Subcutaneous preadipocyte (primary cell): ENCODE measurements at places on chromosomes 4 and X. TPM values are rescaled to one million over a fixed set of nuclear protein-coding genes. Genes with fewer than 3 reads are reported as not detected.

Gene LIMCH1
- 0.39 and 0.73 TPM in 2 replicates for total RNA-seq

Gene MID1
- 6.2 and 9.0 TPM in 2 replicates for total RNA-seq

Gene SLC6A14
- total RNA-seq, result not detected in 2 replicates

Gene PSAPL1
- not detected in 2 replicates for total RNA-seq

Gene ZFP92
- under 0.01 TPM in 2 replicates for total RNA-seq

Gene RHOXF2B
- not detected in 2 replicates for total RNA-seq

Gene CENPVL3
- total RNA-seq, result not detected in 2 replicates
